NCI-H1105 treated with DMSO at 0.1 percent for 48 hours (cell line): ENCODE measurements at places on chromosomes 12 and 14.

DNA sequence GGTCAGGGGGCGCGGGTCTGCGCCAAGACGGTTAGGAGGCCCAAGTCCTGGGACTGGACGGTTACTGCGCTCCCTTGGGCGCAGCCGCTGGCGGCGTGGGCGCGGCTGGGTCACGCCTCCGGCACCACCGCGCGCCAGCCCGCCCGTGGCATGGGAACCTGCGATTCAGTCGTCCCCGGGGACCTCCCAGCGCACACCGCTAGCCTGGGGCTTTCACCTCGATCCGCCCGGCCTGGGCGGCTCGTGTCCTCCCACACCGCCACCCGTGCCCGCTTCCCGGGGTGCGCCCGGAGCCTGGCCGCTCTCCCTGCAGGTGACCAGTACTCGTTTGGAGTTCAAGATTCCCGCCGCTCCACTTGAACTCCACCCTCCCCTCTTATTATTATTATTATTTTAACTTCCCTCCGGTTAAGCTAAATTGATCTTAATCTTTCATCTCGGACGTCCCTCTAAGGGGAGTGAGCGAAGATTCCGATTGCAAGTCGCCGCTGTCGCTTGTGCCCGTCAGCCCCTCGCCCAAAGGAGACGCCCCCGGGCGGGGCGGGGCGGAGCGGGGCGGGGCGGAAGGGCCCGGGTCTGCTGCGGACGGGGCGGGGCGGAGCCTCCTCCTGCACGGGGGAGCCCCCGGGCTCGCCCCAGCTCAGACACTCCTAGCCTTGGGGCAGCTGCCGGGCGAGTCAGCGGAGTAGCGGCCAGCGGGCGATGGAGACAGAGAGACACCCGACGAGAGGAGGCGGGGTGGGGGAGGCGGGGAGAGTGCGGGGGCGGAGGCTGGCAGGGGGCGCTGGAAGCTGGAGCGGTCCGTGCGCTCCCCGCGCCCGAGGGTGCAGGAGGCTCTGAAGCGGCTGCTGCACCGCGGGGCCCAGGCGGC, at the start of gene KCNMB4:
KCNMB4 (plus strand) TSS at position 643 of the 871 bp plus-strand sequence. CDS start 445 bp downstream, outside the sequence.
- DNase-seq: peak; percentile 78

DNA sequence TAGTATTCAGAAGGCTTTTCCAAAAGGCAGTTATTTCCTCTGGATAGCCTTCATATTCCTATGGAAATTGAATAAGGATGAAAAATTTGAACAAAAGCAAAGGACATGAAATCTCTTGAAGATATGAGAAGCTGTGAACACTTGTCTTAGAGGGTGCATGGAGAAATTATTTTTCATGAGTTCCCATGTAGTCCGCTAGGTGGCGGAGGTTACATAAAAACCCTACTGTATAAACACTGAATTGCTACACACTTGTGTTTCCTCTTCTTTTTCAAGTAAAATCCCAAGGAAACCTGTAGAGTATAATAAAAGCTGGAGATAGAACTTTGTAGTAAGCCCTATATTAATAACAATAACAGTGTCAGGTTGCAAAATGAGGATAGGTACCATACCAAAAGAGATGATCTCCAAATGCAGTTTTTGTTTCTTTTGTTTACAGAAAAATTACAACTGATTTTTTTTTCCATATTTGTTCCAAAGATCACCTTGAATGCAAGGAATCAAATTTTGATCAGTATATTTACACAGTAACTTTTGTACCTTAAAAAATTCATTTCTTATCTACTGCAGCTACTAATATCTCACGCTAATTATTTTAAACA, 37.8 kb upstream of the OR4E1 start:
- peak; percentile 39 for DNase-seq

- DNase-seq: no peak
Observed at GRCh38 chr12:132529906-132530305, 40.0 kb downstream of the FBRSL1 start.

GRCh38 chr14:102315121-102315520, 4.4 kb upstream of the ZNF839 start:
- no peak for DNase-seq

GRCh38 chr14:61649283-61649682, 46.0 kb upstream of the HIF1A start:
- DNase-seq: no peak

DNA sequence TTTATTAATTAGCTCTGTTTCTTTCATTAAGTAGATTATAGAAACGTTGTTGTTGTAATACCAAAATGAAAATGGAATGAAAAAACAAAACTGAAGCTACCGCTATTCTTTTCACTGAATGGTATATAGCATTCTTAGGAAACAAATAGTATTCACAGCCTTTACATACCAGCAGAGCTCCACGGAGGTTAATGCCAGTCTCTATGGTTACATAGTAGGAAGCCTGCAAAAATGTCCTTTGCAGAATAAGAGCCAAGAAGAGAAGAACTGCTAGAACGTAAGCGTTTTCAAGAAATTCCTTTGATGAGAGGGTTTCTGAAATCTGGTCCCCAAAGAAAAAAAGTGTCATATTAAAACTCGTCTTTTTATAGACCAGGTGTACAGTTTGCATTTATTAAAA, 30.6 kb downstream of the ABCC9 start:
- DNase-seq: no peak

GRCh38 chr14:61562321-61563161, 132.8 kb upstream of the HIF1A start:
- no peak for DNase-seq

GRCh38 chr14:34628681-34629135, 1.2 kb downstream of the SNX6 start:
- DNase-seq: no peak

DNA sequence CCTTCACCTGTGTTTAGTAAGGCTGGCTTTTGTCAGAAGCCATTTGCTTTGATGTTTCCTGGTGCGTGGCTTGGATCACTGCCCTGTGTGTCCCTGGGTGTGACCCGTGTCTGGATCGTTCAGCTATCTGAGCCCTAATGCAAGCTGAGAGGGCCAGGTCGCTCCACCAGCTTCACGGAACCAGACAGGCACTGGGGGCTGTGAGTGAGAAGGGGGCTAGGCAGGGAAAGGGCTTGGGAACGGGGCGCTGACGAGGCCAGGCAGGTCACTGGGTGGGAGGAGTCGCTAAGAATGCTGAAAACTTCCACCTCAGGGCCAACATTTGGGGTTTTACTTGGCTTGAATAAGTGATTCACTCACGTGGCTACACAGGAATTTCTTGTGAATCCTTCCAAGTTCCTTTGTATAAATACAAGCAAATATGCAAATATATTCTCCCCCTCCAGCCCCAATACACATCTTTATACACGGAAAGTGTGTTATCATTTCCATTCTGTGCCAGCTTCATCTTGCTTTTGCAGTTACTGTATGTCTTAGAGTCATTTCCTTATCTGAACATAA, 24.2 kb upstream of the MMP17 start:
- DNase-seq: no peak

GRCh38 chr12:11697670-11698387, 48.4 kb downstream of the ETV6 start:
- no peak for DNase-seq

DNA sequence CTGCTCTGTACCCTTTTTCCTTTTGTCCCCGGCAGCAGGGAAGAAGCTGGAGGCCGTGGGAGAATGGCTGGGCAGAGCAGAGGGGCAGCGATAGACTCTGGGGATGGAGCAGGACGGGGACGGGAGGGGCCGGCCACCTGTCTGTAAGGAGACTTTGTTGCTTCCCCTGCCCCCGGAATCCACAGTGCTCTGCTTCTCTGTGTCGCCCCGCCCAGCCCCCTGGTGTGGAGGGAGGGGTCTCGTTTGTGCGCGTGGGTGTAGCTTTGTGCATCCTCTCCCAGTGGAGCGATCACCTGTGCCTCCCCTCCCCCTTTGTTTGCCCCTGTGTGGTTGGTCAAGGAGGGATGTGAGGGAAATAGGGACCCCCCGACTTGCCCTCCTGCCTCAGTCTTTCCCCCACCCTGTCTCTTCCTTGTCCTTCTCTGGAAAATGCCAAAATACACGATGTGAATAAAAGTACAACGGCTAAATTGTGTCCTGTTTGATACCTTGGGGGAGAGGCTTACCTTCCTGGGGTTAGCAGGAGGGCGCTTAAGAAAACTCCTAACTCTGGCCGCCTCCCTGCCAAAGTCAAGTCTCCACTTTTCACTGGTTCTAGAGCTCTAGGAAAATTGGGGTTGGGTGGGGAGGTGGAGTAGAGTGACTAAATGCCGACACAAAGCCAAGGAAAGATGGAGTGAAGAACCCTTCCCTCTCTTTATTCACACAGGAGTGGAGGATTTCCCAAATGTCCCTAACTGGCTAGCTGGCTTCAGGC, 990 bp upstream of the TPI1 start:
- no peak for DNase-seq
